ENCODE measurements at places on chromosomes 3 and 15.
A peak's percentile ranks its signal among the peaks of the same experiment; 100 is the strongest.

GRCh38 chr15:40941528-40942336, 11.5 kb upstream of the CHAC1 start:
- peak; percentile 73 for DNase-seq

- no peak for DNase-seq
Observed at GRCh38 chr3:187522293-187522692, 147.9 kb downstream of the SST start.

- DNase-seq = no peak
Observed at GRCh38 chr3:48347500-48347899, 14.0 kb upstream of the SPINK8 start.

GRCh38 chr3:106508331-106508893, 639.6 kb upstream of the CBLB start:
- no peak for DNase-seq

DNA sequence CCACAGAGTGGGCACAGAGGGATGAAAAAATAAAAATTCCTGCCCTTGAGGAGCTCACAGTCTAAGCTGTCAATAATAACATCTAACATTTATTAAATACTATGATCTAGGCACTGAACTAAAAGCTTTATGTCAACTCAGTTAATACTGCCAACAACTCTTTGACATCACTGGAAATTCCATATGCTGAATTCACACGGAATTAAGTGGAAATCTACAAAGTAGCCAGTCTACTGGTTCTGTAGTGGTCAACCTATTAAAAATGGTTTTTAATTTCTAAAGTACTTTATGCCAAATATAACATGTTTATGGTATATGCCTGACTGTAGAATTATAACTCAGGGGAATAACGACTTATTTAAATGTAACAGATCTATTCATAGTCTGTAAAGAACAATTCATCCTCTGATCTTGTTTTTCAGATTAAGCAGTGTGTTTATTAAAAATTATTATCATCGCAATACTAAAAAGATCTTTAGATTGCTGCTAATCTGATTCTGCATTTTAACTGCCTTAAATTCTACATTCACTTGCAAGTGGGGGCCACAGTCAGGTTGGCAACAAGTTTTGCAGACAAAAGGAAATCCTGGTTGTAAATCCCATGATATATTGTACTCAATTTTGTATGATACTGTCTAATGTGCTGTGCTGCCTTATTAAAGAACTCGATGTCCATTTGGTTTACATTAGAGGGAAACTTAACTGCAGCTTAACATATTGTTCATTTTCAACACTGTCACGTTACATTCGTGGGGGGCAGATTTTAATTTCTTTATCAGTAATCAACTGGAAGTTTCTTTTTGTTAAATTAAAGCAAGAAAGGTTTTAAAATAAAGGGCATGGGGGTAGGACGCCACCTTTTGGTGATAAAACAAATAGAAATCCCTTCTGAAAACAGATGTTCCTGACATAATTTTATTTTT, 2.6 kb upstream of the FOXP1 start:
- no peak for DNase-seq

DNA sequence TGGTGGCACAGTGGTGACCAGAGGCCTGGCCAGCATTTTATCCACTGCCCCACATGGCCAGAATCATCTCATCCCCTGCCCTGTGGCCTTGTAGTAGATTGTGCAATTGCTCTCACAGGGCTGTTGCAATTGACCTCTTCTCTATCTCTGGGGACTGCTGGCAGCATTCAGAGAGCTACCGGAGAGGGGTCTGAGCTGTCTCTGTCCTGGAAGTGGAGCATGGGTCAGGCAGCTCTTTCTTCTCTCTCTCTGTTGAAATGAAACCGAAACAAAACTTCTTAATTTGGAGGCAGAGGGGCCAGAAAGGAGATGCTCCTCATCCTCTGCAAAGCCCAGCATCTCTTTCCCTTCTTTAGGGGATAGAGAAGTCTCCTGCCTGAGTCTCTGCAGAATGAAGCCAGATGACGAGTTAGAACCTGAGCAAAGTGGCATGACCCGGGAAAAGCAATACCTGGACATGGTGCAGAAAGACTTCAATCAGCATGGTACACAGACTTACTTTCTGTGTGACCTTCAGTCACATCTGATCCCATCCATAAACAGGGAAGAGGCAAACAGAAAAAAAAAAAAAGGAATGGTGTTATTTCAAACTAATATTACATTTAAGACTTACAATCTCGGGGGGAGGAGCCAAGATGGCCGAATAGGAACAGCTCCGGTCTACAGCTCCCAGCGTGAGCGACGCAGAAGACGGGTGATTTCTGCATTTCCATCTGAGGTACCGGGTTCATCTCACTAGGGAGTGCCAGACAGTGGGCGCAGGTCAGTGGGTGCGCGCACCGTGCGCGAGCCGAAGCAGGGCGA, 144.5 kb upstream of the BCL6 start:
- DNase-seq = no peak

DNA sequence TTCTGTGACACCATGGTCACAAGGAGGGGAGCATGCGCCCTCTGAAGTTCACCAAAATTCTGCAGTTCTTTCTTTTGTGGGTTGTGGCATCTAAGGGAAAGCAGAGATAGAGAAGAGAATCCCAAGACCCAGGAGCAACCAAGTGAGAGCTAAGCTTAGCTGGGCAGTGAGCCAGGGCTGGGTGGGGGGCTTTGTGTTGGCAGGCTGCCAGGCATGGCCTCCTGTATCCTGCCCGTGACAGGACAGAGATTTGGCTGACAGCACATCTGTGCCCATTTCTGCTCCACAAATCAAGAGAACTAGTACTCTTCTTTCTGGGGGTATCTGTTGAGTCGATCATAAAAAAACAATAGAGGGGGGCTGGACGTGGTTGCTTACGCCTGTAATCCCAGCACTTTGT, 66.2 kb downstream of the NMNAT3 start:
- DNase-seq = no peak

- no peak for DNase-seq
Observed at GRCh38 chr3:50515565-50516439, 12.4 kb upstream of the CACNA2D2 start.

GRCh38 chr15:20340931-20341661, 200.5 kb downstream of the GOLGA6L6 start:
- DNase-seq = peak; percentile 50

DNA sequence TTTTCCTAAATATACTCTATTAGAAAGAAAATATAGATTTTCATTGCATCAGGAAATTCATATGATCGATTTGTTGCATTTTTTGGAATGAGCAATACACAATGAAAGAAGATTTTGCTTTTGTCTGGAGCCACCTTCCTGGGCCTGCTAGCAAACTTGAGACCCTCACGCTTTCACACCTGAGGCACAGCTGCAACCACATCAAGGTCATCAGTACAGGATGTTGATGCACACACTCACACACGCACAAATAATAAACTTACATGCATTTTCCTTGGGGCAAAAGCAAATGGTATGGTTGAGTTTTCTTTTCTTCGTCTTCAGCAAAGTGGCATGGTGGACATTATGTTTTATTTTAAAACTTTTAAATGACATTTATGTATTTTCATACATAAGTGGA, 64.8 kb upstream of the SATB1 start:
- DNase-seq = peak; percentile 17

DNA sequence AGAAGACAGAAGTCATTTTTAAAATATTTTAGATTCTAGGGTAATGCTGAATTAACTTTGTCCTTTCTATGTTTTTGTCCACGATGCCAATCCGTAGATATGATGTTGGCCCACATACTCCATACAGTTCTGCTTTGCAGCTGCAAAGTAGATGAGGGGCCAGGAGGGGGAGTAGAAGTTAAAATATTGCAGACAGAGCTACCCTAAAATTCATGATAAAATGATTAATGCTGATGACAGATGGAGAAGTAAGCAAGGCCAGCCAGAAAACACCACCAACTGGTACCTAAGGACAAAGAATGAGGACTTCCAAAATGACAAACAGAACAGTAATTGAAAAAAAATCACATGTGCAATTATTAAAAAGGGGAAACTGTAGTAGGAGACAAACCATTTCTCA, 756.6 kb upstream of the ARPP21 start:
- no peak for DNase-seq

- peak; percentile 82 for DNase-seq
Observed at GRCh38 chr15:41558400-41559238, at the start of gene TYRO3. Gene TYRO3 (plus strand): TSS chr15:41559212. CDS start chr15:41559258, 46 bp downstream.

DNA sequence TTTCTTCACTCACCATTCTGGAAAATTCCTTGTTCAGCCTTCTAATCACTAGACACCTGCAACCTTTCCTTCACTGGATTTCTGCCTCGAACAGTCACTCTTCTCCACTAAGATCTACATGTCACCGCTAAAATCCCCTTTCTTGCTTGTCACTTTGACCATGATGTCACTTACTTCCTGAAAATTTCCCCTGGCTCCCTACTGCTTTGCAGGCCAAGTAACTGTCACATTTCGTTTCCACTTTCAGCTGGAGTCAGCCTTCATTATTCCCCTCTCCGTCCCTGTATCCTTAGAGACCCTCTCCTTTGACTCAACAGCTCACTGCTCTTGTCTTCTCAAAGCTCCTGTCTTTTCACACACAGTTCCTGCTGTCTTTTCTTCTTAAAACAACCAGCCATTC, 15.9 kb downstream of the CHL1 start:
- DNase-seq = no peak

GRCh38 chr15:68537097-68537496, 41.7 kb upstream of the CORO2B start:
- no peak for DNase-seq

GRCh38 chr15:76189106-76189505, 122.2 kb downstream of the ETFA start:
- no peak for DNase-seq

GRCh38 chr15:59555696-59556095, 55.9 kb upstream of the GCNT3 start:
- no peak for DNase-seq

- DNase-seq = no peak
Observed at GRCh38 chr3:149781211-149781610, 11.1 kb downstream of the ANKUB1 start.

DNA sequence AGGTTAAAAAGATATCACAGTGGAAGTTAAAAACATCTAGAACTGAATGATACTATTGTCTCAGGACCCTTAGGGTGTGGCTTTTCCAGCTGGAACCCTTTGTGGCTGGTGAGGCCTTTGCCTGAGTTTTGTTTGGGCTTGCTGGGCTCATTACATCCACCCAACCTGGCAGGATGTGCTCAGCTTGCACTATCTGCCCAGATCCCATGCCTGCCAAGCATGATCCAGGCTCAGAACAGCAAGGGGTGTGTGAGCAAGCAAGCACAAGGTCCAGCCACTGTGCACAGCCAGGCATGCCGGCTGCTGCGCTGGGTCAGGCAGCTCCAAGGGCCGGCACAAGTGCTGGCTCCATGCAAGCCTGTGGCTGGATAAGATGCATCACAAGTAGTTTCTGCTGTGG, 512.7 kb upstream of the CDIN1 start:
- DNase-seq = no peak

- DNase-seq = no peak
Observed at GRCh38 chr3:173641696-173642095, 244.2 kb downstream of the NLGN1 start.
